ENCODE measurements at places on chromosomes 1 and 21. TPM values are rescaled to one million over a fixed set of nuclear protein-coding genes. Genes with fewer than 3 reads are reported as not detected.

- DNase-seq, result no peak
Measured at GRCh38 chr1:177927021-177927596, 42.7 kb downstream of the SEC16B start.

- DNase-seq, result peak; percentile 84
Measured at GRCh38 chr1:25727635-25728286, 72.2 kb upstream of the SELENON start.

DNA sequence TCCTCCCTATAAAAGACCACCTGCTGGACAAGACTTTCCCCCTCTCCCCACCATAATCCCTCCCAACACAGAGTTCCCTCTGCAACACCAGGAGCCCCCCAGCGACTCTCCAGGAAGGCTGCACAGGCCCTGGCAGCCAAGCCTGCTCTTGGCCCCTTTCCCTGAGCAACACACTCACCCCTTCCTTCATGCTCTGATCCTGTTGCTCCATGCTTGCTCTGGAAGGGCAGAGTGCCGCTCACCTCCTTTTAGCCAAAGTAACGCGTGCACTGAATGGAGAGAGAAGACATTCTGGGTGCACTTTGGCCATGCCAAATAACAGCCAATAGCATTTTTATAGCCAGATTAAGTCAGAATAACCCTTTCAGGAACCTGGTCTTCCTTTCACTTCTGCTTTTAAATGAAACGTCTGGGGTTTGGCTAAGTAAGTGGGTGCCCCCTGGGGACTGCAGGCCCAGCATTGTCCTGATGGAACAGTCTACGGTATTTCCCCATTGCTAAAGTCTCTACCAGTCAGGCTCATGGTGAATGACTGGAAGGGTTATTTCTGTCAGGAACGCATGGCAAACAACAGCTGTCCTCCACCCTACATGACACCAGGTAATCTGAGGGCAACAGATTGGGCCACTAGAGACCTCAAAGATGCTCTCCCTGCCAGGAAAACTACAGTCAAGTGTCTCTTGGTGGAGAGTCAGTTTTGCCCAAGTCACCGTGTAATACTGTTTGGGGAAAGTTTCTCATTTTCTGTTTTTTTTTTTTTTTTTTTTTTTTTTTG lies at the start of gene SLC2A5:
Gene SLC2A5 (minus strand): TSS at position 310 of the 775 bp plus-strand sequence. CDS start 99 bp downstream, at position 211.
- DNase-seq, result peak; percentile 39

The OR2T2 gene
- total RNA-seq, result not detected

GRCh38 chr1:1832820-1833219 lies 54.5 kb upstream of the NADK start:
- DNase-seq, result no peak

The PRRX1 gene
- 38.6 TPM for total RNA-seq

DNA sequence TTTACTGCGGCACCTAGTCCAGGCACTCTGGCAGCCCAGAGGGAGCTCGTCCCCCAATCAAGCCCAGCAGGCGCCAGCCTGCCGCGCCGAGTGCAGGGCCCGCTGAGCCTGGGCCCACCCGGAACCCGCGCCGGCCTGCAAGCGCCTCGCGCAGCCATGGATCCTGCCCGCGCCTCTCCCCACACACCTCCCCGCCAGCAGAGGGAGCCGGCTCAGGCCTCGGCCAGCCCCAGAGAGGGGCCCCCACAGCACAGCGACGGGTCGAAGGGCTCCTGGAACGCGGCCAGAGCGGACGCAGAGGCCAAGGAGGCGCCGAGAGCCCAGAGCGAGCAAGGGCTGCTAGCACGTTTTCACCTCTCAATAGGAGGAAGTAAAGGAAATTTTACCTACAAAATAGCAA lies 767.0 kb downstream of the MRPL39 start:
- DNase-seq, result no peak

GRCh38 chr1:237293804-237294203 lies 251.8 kb downstream of the RYR2 start:
- DNase-seq, result no peak

The KIAA1614 gene
- total RNA-seq, result 9.3 TPM

DNA sequence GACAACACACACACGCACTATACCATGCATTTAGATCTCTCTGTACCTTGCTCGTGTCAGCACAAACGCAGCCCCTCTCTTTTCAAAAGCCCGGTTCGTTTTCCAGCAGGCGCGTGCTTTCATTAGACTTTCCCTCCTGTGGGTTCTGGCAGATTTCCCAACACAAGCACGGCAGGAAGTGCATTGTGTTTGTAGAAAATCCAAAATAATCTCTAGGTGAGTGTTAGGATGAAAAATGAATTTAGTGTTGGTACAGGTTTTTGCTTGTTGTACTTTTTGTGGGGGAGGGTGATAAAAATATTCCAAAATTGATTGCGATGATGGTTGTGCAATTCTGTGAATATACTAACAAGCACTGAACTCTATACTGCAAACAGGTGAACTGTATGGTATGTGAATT lies 54.1 kb upstream of the POFUT2 start:
- DNase-seq, result no peak

- DNase-seq, result no peak
Measured at GRCh38 chr1:34684266-34684665, 70.6 kb upstream of the GJB5 start.

DNA sequence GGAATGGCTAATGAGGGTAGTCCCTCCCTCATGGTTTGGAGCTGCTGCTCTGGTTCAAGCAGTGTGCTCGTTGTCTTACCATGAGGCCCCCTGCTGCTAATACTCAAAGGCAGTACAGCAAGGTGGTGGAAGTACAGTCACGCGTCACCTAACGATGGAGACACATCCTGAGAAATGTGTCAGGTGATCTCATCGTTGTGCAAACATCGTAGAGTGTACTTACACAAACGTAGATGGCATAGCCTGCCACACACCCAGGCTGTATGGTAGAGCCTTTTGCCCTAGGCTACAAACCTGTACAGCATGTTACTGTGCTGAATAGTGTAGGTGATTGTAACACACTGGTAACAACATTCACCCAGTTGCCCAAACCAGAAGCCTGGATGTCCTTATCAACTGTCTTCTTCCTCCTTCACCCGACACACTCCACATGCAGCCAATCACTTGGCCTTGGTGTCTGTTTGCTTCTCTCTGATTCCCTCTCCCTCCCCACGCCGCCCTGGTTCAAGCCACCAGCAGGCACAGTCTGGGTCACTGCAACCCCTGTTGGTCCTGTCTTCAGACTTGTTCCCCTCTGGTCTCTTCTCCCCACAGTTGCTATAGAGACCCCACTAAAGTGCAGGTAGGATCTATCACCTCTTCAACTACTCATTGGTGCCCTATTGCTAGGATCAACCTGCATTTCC lies 6.0 kb upstream of the KCNA2 start:
- DNase-seq, result no peak

The INTS3 gene
- total RNA-seq, result 28.2 TPM

GRCh38 chr1:83919872-83920271 lies 79.1 kb downstream of the TTLL7 start:
- DNase-seq, result no peak

DNA sequence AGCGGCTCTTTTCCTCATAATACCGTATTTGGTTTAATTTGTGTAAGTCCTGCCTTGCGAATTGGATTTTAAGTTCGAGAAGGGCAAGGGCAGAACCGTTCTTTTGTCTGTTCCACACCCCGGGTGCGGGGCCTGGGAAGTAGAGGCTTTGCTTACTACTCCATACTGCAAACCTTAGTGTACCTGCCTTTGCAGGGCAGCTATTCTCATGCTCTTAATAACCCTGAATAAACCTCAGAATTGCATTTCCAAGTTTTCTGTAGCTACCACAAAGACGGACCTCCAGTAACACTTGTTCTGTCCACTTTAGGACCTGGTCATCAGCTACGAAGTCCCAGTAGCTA lies 657 bp upstream of the HNRNPU start:
- DNase-seq, result peak; percentile 40

DNA sequence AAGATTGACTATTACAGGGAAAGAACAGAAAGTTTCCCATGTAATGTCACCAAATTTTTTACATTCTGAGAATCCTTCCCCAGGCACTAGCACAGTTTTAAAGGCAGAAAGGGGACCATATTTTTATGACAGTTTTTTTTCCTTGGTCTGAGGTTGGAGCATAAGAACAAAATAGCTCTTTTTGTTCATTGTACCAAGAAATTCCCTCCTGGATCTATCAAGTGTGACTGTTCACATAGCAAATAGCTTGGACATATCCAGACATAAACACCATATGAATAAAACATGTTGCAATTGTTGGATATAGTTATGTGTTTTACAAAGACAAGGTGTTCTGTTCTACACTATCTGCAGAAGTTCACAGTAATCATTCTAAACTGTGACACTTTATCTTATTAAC lies 182.4 kb upstream of the ADGRL2 start:
- no peak for DNase-seq

The AK5 gene
- 2.9 TPM for total RNA-seq

- no peak for DNase-seq
Measured at GRCh38 chr1:18560692-18561091, 70.0 kb upstream of the PAX7 start.

DNA sequence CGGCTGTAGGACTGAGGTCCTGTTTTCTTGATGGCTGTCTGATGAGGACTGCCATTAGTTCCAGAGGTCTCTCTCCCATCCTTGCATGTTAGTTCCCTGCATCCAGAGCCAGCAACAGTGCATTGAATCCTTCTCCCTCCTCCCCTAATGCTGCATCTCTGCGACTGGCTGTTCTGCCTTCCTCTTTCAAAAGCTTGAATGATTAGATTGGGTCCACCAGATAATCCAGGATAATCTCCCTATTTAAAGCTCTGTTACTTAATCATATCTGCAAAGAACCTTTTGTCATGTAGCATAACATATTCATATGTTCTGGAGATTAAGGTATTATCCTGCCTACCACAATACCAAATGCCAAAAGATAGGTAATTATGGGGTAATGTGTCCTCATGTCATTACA lies 377.5 kb downstream of the GPATCH2 start:
- DNase-seq, result no peak

GRCh38 chr1:201562659-201563405 lies 23.9 kb downstream of the NAV1 start:
- DNase-seq, result peak; percentile 52

DNA sequence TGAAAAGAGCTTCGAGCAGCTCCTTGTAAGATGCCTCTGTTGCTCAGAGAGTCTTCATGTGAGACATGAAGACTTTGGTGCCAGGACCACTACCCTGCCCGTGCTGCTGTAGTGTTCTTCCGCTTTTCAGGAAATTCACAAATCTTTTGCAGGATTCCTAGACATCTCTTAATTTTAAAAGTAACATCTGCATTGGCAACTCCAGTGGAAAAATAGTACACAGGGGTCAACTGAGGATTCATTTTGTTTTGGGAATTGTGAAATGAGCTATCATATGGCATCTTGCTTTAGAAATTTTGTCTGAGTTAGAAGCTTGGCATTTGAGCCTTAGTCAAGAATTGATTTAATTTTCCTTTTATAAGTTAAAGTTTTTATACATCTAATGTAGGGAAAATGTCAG lies 7.2 kb downstream of the PRDM2 start:
- DNase-seq, result no peak

- no peak for DNase-seq
Measured at GRCh38 chr21:14303731-14304488, 79.0 kb downstream of the HSPA13 start.

GRCh38 chr1:182450087-182450486 lies at the start of gene RGSL1:
TSS of gene RGSL1 (plus strand) at chr1:182450146. CDS start at chr1:182450166, 20 bp downstream.
- no peak for DNase-seq

The P3H1 gene
- 17.7 TPM for total RNA-seq
